ENCODE measurements at places on chromosomes 5 and 9.

- no peak for DNase-seq
These were observed 68.6 kb downstream of the SKIC3 start for GRCh38 chr5:95486191-95486590.

DNA sequence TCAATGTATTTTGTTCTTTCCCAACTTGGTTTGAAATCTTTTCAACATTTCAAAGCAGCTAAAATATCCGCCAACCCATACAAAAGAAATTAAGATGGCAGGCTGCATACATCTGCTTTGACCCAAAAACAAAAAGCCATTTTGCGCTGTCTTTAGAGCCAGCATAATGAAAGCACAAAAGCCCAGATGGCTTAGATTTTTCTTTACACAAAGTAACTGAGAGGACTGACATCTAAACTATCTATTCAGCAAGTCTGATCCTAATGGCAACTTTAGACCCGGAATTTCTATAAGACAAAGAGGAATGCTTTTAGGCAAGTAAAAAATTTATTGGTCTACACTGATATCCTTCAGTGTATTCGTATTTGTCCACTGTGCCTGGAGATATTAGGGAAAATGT is 86.3 kb downstream of the MYO10 start:
- no peak for DNase-seq

DNA sequence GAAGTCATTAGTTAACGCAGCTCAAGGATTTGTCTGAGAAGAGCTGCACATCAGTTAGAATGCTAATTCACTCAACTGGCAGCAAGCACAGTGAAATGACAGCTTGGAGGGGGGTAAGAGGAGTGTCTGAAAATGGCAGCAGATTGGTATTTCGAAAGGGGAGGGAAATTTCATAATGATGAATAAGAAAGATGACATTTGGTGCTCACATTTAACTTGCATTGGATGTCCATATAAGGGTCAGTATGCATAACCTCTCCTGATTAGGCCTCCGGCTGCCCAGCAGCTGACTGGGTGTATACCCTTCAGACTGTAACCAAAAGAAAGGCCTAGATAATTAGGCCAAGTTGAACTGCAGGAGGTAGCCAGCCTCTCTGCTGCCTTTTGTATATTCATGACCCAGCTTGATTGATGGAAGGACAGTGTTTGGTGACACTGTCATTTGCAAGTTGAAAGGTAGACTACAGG is 131.0 kb downstream of the PBX3 start:
- DNase-seq = no peak

GRCh38 chr5:36581070-36581469 is 25.3 kb upstream of the SLC1A3 start:
- no peak for DNase-seq

DNA sequence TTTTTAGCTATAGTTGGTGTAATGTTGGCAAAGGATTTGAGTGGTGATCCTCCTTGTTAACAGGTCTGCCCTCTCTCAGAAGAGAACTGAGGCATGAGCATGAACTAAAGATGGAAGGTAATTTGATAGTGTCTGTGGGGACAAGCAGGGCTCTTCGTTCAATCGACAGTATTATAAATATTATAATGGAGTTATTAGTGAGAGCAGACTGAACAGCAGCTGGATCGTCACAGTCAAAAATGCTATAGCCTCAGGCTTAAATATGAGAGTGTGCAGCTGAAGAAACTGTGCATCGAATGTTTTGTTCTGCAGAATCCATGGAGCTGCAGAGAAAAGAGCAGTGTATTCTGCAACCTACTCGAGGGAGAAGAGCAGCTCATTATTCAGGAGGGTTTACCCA is 757.3 kb downstream of the DNAH5 start:
- no peak for DNase-seq

- DNase-seq = no peak
These were observed 2.8 kb downstream of the LCN15 start for GRCh38 chr9:136761545-136761981.

DNA sequence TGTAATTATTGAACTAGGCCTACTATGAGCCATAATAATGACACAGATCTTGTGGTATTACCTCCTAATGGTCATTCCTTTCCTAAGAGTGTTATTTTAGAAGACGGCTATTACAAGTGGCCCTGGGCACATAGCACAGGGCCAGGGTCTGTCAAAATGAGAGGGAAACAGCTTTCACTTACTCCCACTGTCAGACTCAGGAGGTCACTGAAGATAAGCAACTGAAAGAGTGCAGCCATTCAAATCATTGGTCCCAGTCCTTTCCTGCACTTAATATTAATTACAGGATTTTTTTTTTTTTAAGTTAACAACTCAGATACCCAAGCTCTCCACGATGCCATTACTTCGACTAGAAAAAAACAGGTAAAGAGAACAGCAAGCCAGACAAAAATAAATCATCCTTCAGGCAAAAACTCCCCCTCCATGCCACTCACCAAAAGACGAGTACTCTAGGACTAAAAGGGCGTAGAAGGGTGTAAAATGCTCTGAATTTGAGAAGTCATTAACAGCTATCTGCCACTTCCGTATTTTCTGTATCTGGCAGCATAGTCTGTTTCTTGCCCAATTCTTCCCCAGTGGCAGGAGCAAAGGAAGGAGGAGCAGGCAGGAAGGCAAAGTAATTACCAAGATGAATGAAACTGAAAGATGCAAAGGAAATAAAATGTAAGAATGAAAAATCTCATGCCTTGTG is 87.4 kb downstream of the ZNF608 start:
- DNase-seq = no peak

- DNase-seq = no peak
These were observed 26.1 kb downstream of the DNAI1 start for GRCh38 chr9:34484678-34485077.

DNA sequence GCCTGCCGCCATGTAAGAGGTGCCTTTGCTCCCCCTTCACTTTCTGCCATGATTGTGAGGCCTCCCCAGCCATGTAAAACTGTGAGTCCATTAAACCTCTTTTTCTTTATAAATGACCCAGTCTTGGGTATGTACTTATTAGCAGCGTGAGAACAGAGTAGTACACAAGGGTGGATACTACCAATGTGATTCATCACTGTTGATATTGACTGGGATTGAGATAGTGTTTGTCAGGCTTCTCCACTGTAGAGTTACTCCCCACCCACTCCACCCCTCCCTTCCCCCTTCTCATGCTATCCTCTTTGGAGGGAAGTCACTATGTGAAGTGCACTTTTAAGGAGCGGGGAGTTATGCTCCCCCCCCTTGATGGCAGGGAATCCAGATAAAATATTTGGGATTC is 11.4 kb upstream of the CRHBP start:
- DNase-seq = no peak

DNA sequence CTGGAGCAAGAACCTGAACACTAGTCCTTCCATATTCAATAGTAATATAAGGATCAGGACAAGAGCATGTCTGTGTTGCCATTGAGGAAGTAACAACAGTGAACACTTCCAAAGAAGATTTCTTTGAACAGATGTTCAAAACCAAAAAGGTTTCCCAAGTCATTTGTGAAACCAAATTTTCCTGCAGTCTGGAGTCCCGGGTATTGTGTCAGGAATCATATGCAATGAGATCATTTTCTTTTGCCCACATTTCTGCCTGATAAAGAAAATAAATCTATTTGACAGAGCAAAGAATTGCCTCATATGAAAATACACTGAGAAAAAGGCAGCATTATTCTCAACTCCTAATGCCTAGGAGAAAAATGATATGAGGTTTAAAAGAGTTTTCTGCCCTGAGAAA is 151.7 kb downstream of the SNX18 start:
- DNase-seq = no peak

DNA sequence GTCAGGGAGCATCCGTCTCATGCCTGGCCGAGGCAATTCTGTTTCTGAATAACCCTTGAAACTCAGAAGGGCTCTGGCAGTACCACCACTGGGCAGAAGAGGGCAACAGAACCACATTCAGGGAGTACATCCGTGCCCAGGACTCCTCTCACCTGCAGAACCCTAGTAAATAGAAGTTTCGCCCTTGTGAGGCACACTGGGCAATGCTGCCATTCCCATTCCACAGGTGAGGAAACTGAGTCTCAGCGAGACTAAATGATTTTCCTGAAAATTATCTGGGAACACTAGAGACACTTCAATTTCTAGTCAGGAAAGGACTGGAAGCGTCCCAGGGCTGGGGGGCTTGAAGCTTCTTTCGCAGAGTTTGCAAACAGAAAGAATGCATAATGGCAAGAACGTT is 74.7 kb downstream of the FGF1 start:
- DNase-seq = peak; percentile 38

GRCh38 chr9:127877566-127877998 is at the start of gene AK1:
Gene AK1, minus strand, starts transcription at chr9:127877675. Its CDS starts 3,058 bp downstream, at chr9:127874617.
- peak; percentile 80 for DNase-seq

DNA sequence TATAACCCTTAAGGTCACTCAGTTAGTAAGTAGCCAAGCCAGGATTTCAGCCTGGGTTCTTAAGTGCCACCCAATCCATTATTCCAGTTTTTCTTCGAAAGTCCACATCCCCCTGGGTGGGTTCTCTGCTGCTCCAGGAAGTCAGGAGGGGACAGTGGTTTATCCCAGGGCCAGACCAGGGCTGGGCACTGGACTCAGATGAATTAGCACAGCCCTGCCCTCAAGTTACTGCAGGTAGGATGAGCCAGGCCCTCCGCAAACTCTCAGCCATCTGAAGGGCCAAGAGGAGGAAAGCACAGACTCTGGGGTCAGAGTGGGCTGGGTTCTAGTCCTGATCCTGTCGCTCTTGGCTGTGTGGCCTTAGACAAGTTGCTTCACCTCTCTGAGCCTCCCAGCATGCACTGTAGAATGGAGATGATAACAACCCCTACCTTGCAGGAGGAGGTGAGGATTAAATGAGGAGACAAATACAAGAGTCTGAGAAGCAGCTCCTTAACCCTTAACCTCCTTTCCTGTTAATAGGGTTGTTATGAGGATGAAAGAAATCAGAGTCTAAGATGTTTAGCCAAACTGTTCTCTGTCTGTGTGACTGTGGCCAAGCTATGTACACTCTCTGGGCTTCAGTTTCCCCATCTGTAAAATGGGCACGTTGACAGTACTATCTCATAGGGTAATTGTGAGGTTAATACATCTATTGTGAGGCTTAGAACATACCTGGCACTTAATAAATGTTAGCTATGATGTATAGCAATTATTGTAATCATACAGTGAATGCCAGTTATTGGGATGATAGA is 6.8 kb upstream of the NEURL1B start:
- DNase-seq = no peak

DNA sequence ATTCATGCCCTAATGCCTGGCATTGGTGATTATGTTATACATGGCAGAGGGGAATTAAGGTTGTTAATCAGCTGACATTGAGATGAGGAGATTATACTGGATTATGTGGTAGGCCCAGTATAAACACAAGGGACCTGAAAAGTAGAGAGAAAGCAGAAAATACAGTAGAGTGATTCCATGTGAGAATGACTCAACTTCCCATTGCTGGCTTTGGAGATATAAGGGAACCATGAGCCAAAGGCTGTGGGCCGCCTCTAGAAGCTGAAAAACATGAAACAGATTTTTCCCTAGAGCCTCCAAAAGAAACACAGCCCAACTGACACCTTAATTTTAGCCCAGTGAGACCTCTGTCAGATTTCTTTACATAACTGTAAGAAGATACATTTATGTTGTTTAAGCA is 65.0 kb upstream of the CTXN3 start:
- DNase-seq = no peak

- DNase-seq = no peak
These were observed 92.6 kb downstream of the CDKN2A start for GRCh38 chr9:21901546-21901945.

GRCh38 chr5:115461506-115462290 is 82.9 kb downstream of the FEM1C start:
- no peak for DNase-seq

- DNase-seq = no peak
These were observed 183.8 kb downstream of the CDH12 start for GRCh38 chr5:22669345-22669744.

- no peak for DNase-seq
These were observed 63.1 kb downstream of the GNAQ start for GRCh38 chr9:77968506-77968905.

DNA sequence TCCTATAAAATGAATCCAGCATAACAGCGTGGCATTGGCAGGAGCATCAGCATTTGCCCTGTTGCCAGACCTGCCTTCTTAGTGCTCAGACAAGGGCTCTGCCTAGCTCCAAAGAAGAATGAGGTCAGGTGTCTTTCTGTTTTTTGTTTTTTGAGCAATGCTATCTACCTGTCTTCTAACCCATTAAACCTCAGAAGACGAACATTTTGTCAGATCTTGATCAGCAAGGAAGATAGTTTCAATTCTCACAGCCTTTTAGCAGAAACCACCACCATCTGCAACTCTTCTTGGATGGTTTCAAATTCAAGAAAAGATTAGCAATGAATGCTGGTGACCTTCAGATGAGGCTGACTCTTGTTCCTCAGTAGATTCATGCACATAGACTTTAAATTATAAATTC is 103.5 kb upstream of the IQGAP2 start:
- DNase-seq = no peak

DNA sequence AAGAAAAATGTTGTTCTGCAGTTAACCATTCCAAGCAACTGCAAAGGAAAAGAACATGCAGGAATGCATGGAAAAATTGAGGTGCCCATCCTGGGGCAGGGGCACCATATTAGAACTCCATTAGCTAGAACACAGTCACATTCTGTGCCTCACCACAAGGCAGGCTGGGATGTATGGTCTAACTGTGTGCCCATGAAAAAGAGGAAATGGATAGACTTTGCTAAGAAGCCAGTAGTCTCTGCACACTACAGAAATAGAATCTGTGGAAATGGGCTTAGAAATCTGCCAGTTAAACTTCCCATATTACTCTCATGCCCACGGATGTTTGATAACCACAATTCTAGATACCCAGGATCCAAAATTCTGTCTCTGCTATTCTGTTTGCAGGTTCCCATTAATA is 423.8 kb upstream of the SMARCA2 start:
- no peak for DNase-seq

- DNase-seq = no peak
These were observed 199.1 kb downstream of the MTRR start for GRCh38 chr5:8068078-8068477.

DNA sequence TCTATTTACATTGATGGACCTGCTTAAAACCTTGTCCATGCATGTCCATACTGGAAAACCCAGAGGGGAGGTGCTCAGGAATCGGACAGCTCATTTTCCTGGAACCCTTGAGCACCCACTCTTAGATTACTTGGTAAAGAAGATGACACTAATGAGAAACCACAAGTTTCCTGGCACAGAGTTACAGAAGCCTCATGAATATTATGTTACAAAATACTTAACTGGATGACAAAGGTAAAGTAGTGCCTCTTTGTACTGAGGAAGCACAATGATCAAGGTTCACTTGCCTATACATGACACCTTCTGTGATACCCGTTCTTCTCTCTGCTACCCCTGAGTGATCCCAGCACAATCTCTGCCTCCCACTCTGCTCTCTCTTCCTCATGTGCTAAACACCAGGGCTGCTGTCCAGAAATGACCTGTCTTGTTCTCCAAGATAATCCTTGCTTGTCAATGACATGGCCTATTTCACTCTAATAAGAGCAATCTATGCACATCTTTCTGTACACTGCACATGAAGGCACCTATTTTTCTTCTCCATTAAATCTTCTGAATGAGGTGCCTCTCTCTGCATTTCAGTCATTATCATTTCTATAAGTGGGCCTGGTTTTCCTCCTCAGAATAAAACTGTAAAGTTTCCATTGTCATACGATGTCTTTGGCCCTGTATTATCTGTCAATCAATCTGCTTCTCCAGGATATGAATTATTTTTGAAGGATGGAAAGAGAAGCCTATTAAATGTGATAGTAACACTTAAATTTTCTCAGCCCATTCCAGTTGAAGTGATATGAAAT is 684.0 kb upstream of the ACO1 start:
- DNase-seq = no peak

All from HuH-7.5 (cell line).